ENCODE measurements at places on chromosomes 5 and 9.
A peak's percentile ranks its signal among the peaks of the same experiment; 100 is the strongest.

- no peak for DNase-seq
These were observed 8.4 kb downstream of the DAPK1 start for GRCh38 chr9:87505869-87506678.

DNA sequence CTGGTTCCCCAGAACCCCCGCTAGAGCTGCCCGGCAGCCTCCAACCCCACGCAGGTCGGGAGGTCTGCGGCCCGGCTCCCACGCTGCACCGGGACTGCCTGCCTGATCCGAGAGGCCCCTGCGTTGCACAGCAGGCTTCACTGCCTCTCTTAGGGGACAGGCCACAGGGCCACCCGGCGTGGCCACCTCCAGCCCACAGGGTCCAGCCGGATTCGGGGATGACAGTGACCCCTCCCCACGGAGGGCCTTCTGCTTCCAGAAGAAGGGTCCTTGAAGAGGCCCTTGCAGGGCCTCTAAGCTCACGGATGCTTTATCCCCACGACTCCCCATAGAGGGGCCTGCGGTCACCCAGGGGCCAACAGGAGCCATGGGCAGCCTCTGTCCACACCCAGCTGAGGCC lies 66.1 kb upstream of the PPP1R26 start:
- DNase-seq = no peak

DNA sequence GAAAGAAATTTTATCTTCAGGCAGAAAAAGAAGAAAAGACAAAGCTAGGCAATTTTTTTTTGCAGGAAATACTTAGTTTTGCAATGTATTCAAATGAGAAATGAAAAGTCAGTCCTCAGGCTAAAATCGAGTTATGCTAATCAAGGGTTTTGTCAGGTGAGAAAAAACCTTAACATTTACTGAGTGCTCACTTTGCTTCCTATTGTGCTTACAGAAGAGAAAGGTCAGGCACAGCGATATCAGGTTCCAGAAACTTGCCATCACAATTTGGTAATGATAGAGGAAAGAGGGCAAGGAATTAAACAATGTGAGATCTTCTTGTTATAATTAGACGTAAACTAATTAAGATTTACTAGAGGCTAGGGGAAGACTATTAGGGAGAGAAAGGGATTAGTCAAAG lies 431.7 kb upstream of the CTNND2 start:
- no peak for DNase-seq

GRCh38 chr5:158304607-158305006 lies 445.7 kb upstream of the CLINT1 start:
- DNase-seq = no peak

GRCh38 chr5:108548684-108549596 lies 167.0 kb upstream of the FBXL17 start:
- no peak for DNase-seq

- DNase-seq = no peak
These were observed 115.4 kb upstream of the CNTLN start for GRCh38 chr9:17019398-17019797.

DNA sequence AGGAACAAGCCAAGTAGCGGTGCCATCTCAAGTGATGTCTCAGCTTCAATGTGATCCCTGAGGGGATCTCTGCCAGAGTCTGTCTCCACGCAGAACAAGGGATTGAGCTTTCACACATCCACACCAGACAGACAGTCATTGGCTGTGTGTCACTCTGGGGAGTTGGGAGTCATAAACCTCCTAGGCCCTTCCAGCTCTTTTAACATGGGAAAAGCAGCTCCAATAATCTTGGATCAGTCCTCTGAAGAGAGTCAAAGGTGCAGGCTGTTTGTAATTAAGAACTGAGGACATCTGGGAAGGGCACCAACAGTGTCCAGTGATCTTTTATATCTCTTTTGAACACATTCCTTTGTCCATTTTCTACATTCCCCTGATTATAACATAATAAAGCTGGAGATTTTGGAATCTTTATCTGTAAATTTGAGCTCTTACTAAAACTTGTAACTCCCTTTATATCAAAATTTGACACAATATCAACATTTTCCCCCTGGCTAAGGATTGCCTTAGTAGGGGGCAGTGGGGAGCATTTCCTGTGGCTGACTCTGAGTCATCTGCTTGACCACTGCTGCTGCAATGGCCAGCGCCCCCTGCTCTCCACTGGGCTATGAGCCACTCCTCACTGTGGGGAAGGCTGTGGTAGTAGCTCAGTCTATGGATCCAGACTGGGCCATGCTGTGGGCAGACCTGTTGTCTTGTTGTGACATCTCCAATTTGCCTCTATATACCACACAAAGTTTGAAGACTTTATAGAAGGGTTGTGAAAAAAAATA lies 284.4 kb downstream of the OSTF1 start:
- no peak for DNase-seq

GRCh38 chr5:96187309-96188027 lies 225.8 kb upstream of the ELL2 start:
- peak; percentile 17 for DNase-seq

- no peak for DNase-seq
These were observed at the start of gene ENTPD2 for GRCh38 chr9:137053944-137054931. Gene ENTPD2, minus strand, starts transcription at chr9:137054061. Its CDS starts 64 bp downstream, at chr9:137053997.

GRCh38 chr9:98445576-98445975 lies 190.1 kb upstream of the TBC1D2 start:
- DNase-seq = no peak

- no peak for DNase-seq
These were observed 1844.3 kb downstream of the MAT2B start for GRCh38 chr5:165349735-165350134.

DNA sequence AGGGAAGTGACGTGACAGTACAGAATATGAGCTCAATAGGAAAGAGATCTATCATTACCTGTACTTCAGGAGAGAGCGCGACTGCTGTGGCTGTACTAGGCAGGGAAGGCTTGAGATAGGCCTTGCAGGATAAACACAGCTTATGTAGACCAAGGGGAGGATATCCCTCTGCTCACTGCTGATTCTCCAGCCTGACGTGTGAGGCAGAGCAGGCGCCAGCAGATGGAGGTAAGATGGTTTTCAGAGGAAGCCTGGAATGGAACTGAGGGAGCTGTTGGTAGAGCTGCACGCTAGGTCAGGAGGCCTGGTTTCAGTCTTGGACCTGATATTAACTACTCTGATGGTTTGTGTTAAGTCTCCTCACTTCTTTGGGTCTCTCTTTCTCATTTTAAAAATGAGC lies 291.4 kb downstream of the YTHDC2 start:
- DNase-seq = no peak

GRCh38 chr5:66246608-66247007 lies 102.5 kb downstream of the SREK1 start:
- peak; percentile 55 for DNase-seq

GRCh38 chr5:79591326-79591725 lies 20.9 kb upstream of the TENT2 start:
- DNase-seq = no peak

DNA sequence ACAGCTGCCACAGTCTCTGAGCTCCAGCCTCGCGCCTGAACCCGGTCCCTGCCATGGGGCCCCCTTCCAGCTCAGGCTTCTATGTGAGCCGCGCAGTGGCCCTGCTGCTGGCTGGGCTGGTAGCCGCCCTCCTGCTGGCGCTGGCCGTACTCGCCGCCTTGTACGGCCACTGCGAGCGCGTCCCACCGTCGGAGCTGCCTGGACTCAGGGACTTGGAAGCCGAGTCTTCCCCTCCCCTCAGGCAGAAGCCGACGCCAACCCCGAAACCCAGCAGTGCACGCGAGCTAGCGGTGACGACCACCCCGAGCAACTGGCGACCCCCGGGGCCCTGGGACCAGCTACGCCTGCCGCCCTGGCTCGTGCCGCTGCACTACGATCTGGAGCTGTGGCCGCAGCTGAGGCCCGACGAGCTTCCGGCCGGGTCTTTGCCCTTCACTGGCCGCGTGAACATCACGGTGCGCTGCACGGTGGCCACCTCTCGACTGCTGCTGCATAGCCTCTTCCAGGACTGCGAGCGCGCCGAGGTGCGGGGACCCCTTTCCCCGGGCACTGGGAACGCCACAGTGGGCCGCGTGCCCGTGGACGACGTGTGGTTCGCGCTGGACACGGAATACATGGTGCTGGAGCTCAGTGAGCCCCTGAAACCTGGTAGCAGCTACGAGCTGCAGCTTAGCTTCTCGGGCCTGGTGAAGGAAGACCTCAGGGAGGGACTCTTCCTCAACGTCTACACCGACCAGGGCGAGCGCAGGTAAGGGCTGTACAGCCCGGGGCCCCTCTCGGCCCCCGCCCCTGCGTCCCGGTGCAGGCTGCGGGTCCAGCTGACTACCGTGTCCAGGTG lies 509 bp downstream of the LVRN start:
- no peak for DNase-seq

DNA sequence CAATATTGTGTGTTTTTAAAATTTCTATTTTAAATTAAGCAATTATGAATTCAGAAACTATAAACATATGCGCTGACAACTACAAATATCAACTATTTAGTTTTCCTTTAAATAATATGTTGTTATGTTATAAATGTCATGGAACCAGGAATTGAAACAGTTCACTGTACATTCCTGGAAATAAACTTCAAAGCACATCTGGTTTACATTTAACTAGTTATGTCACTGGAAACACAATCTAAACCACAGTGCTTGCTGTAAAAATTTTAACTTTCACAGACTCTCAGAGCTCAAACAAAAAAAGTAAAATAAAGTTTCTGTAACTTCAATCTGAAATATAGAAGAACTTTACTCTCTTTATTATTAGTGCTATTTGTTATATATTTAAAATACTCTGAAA lies 179.2 kb downstream of the FBN2 start:
- no peak for DNase-seq

- DNase-seq = no peak
These were observed 292.7 kb downstream of the CWC27 start for GRCh38 chr5:65061250-65061973.

- DNase-seq = no peak
These were observed 39.9 kb downstream of the ARHGAP26 start for GRCh38 chr5:142810081-142810480.

Measured in amniotic epithelial cell (primary cell).